Activated T-helper 9 cell treated with anti-CD3 and anti-CD28 coated beads, Interleukin-2, amount 50 U/mL, for 16 hours (primary cell): ENCODE measurements at places on chromosomes 3 and 15.

GRCh38 chr3:44870375-44871061 lies 3.9 kb upstream of the TGM4 start:
- no peak for DNase-seq

GRCh38 chr15:43095243-43095642 lies 10.6 kb downstream of the UBR1 start:
- DNase-seq, result no peak

DNA sequence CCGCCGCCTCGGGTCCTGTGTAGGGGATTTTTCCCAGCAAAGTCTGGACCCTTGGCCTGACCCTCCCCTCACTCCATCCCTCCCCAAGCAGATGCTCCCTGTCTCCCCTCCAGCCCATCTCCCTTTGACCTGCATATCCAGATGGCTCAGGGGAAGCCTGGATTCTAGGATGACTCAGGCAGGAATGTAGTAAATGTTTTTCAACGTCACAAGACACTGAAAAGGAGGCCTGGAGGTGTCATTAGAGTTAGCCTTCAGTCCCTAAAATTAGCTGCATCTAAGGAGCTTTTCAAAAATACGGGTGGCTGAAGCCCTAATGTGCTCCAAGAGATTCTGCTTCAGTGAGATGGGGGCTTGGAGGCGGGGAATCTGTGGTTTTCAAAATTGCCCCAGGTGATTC lies 7.2 kb downstream of the ACAN start:
- DNase-seq, result no peak

DNA sequence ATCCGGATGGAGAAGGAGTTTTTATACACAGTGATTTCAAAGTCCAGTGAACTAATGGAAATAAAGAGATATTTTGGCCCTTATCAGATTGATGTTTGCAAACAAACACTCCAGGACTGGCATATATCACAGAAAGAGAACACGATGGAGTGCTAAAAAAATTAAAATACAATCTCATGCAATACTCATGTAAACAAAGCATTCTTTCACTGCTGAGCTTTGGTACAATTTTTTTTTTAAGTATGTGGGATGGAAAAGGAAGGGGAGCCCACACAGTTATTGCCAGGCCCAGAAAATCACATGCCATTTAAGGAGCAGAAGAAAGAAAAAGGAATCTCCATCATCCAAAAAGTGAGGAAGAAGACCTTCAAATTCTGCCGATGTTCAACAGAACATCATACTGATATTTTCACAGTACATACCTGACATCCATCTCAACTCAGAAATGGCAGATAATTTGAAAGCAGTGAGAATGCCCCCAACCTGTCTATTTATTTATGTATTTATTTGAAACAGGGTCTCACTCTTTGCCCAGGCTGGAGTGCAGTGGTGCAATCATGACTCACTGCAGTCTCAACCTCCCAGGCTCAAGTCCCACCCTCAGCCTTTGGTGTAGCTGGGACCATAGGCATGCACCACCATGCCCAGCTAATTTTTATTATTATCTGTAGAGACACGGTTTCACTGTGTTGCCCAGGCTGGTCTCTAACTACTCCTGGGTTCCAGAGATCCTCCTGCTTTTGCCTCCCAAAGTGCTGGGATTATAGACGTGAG lies 107.5 kb upstream of the SLC2A2 start:
- DNase-seq, result no peak

DNA sequence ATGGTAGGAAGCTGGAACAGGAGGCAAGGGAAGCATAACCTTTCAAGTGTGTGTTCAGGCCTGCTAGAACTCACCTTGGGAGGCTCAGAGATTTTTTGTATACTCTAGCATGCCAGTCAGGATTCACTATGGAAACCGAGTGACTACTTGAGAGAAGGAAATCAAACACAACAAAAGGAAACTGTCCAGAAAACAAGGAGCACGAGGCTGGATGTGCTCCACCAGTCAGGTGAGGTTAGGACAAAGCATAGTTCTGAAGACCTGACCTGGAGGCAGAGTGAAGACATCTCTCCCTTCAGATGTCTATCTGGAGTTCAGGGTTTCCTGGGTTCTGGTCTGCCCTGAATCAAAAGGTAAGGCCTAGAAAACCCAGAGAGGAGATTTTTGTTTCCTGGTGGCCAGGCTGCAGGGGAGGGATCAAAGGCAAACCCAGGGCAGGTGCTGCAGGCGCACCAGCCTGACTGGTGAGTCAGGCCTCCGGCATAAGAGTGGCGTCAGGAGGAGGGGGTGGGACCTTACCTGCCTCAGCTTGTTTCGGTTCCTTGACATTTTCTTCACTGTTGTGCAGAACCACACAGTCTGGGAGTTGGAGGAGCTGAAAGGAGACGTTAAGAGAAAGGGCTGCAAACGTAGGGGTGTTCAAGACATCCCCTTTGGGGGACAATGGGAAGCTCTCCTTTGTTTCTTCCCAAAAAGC lies 52.2 kb upstream of the OSBPL11 start:
- DNase-seq, result no peak

DNA sequence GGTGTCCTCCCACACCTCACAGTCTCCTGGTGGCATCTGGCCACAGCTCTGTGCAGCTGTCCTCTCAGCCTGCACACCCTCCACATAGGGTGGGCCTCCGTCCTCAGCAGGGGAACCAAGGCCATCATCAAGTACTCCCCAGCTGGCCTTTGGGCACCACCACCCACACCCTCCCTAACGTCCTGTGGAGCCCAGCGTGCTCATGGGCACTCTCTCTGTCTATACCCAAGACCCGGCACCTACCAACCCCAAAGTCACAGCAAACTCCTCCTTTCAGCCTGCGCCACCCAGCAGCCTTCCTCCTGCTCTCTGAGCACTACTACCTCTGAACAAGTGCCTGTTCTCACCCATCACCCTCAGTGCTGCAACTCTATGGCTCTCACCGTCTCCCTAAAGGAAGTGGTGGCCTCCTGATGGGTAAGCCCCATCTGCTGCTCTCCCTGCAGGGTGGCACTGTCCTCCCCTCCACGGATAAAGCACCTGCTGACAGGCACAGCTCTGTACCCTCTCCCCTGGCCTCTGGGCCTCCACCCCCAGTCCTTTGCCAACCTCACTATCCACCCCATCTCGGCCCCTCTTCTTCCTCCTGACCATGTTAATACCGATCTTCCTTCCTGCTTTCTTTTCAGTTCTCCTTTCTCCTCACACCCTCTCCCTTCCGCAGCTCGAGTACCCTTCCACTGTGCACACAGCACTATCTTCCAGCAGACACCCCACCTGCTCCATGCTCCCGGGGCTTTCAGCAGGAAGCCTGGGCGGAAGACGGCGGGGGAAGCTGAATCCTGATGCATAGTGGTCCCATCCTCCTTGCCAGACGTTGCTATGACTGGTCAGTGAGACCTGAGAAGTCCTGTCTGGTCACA lies 31.5 kb downstream of the SLC41A3 start:
- DNase-seq, result no peak

DNA sequence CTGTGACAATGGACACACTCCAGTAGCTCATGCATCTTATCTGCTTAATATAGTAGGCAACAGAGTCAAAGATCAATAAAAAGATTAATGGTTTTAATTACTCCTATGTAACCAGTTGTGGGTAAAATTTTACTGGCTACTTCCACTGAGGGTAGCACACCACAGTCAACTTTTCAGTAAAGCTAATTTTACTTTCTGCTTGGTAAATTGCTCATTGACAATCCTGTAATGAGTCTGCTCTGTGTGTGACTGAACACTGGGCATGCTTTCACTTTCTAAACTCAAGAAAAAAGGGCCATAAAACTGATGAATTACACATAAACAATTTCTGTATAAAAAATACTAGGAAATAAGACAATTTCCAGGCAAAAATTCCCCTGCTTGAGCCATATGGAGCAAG lies 838.3 kb downstream of the VGLL3 start:
- no peak for DNase-seq
